NCI-H748 treated with DMSO at 0.1 percent for 48 hours (cell line): ENCODE measurements at places on chromosomes 4 and X.
A peak's percentile ranks its signal among the peaks of the same experiment; 100 is the strongest.

DNA sequence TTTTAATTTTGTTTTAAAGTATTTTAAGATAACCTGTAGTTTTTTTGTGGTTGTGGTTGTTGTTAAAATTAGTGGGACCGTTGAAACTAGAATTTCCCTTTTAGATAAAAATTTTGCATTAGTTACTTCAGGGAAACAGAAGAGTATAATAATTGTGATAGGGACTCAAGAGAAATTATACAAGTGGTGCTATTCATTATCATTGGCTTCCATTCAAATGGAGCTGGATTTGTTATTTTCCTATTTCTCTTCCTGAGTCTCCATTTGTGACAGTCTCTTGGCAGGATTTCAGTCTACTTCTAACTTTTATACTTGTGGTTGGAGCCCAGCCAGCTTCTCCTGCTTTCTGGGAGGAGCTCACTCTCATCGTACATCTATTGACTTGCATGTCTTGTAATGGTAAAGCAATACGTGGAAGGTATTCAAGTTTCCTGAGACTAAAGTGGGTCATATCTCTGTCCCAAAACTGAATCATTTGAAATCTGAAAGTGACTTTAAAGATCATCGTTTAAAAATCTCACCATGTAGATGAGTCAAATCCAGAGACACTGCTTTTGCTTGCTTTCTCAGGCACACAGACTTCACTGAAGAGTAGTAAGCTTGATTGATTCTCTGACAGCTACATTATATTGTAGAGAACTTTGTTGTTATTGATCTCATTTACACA lies 155.8 kb downstream of the RPA4 start:
- DNase-seq, result no peak

- no peak for DNase-seq
Observed at GRCh38 chr4:94856030-94856429, 98.3 kb downstream of the BMPR1B start.

- no peak for DNase-seq
Observed at GRCh38 chrX:33855251-33855650, 276.9 kb downstream of the FAM47A start.

GRCh38 chrX:103823591-103823990 lies 8.5 kb downstream of the RAB9B start:
- DNase-seq, result no peak

DNA sequence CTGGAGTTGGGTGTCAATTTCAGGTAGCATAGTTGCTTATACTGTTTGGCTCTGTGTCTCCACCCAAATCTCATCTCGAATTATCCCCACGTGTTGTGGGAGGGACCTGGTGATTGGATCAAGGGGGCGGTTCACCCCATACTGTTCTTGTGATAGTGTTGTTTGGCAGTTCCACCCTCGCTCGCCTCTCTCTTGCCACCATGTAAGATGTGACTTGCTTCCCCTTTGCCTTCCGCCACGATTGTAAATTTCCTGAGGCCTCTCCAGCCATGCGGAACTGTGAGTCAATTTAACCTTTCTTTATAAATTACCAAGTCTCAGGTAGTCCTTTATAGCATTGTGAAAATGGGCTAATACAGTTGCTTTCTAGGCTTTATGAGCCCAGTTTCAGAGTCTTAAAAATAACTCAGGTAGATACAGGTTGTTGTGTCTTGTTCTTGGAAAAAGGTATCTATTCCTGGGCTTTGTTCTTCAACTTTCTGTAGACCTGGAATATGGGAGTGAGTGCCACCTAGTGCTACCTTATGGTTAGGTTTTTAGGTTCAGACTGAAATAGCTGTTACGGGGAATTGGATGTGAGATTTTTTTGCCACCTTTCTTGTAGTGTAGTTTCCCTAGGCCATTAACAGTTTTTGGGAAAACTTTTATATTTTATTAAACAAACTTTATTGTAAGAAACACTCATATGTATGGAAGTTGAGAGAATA lies 15.6 kb downstream of the PGK1 start:
- no peak for DNase-seq

GRCh38 chr4:160514126-160514525 lies 1411.2 kb downstream of the RAPGEF2 start:
- DNase-seq, result no peak

DNA sequence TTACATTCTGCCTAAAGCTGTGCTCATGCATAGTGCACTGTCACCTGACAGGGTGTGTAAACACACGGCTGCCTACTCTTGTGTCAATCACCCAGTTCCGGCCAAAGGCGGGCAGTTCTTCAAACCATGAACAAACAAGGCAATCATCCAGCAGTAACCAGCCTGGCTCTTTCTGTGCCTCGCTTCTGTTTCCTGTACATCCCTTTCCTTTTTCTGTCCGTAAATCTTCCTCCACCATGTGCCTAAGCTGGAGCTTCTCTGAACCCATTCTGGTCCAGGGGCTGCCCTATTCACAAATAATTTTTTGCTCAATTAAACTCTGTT lies 60.8 kb upstream of the CBR4 start:
- peak; percentile 67 for DNase-seq

GRCh38 chrX:2965965-2966364 lies 36.8 kb upstream of the ARSD start:
- DNase-seq, result no peak

DNA sequence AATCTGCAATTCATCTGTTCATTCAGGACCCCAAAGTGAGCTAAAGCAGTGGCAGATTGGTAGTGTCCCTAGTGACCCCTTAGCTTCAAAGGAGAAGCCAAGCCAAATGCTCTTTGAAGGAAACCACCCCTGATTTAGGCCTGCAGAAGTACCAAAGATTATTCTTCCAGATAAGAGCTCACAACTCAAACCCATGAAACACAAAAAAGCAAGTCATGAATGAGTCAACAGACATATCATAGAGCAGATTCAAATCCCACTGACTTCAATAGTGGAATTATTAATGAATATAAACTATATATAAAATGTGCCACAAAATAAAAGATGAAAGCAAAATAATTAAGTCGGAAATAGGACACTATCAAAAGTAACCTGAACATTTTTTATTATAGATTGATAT lies 197.6 kb downstream of the SCFD2 start:
- DNase-seq, result no peak
